NCI-H446 treated with DMSO at 0.1 percent for 48 hours (cell line): ENCODE measurements at places on chromosomes 11 and 22.
A peak's percentile ranks its signal among the peaks of the same experiment; 100 is the strongest.

DNA sequence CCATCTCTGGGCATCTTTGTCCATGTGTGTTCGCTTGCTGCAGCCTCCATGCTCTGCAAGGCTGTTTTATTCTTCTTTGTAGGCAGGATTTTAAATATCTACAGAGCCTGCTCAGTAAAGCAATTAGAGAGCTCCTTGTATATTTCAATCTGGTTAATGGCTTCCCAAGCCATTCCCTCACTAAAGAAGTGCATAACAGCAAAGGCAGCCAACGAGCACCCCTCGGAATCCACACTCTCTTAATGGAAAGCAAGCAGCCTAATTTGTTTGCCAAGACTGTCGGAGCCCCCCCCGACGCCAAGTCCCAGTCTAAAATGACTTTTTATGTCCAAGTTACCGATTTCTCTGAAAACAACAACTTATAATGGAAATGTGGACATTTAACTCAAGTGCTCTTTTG, 123.6 kb downstream of the ARL14EP start:
- no peak for DNase-seq

DNA sequence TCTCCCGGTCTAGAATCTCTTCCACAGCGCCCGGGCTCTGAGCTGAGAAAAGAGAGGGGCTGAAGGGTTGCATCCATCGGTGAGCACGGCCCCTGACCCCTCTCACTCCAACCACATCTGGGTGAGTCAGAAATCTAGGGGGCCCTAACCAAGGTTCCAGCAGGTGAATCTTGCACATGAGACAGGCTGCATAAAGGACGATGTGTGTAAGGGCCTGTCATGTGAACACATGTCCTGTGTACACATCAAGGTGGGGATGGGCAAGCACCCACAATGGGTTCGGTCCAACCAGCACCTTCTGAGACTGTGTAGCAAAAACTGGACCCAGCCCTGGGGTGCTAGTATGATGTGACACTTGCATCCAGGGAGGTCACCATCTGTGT, 1.2 kb downstream of the BET1L start:
- DNase-seq = no peak

- no peak for DNase-seq
These were observed 42.9 kb upstream of the GAB2 start for GRCh38 chr11:78460471-78460870.

DNA sequence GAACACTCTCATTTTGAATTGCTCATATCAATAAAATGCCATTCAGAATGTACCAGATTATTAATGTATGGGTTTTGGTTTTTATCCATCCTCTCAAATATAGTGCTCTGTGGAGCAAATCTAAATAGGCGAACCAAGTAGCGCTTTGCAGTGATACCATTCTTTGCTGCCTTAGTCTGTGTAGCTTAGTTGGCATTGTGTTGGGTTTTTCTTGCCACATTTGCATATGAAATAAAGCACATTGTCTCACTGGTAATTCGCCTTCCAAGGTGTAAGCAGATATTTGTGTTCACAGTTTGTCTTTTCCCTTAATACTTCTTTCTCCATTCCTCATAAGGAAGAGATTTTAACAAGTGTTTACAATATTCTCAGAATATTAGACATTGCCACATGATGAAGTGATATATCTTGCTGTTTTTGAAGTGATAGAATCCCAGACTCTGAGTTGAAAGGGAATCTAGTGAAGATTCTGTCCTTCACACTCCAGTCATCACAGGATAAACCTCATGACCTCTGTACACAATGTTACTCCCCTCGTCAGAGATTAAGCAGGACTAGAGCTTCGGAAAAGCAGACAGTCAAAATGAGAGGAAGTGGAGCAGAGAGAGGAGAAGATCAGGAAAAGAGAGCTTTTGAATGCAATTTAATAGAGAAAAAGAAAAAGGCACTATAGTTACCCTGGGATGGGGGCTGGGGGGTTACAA, 16.5 kb downstream of the C11orf91 start:
- no peak for DNase-seq

DNA sequence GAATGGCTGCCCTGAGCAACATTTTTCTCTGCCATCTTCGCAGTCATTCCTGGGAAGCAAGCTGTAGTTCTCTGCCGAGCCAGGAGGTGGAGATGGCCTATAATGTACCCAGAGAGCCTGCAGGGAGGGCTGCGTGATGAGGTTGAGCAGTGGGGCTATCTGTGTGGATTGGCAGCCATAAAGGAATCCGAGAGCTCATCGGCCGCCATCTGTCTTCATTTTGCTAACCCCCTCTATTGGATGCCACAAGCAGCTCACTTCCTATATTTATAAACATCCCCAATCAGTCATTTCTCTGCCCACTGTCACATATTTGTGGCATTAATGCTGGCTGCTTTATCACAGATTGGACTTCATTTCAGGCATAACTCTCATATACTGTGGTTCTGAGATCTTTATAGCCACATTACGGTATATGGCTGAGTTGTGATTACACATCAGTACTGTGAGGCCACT, 209.5 kb downstream of the NTM start:
- peak; percentile 5 for DNase-seq

- DNase-seq = no peak
These were observed 23.5 kb downstream of the NFRKB start for GRCh38 chr11:129871914-129872313.
